Neural progenitor cell (in vitro differentiated cells): ENCODE measurements at places on chromosomes 2 and 18. TPM values are rescaled to one million over a fixed set of nuclear protein-coding genes. Genes with fewer than 3 reads are reported as not detected.

GRCh38 chr2:158732573-158733429 is 62.3 kb upstream of the DAPL1 start:
- no peaks in the 10 kb centered on the region for H3K27me3 ChIP-seq
- no peak overlapping the region for H3K27ac ChIP-seq
- H3K36me3 ChIP-seq, result no peaks in the 10 kb centered on the region
- no peaks in the 10 kb centered on the region for H3K4me1 ChIP-seq

- no peaks in the 10 kb centered on the region for H3K36me3 ChIP-seq
- no peaks in the 10 kb centered on the region for H3K27me3 ChIP-seq
- no peak overlapping the region for H3K4me3 ChIP-seq
- no peak overlapping the region for H3K27ac ChIP-seq
- peak; percentile 21 for DNase-seq
- peaks cover 6% of the 10 kb centered on the region for H3K4me1 ChIP-seq
Observed at GRCh38 chr2:204051476-204051875, 114.9 kb downstream of the ICOS start.

Gene CYBRD1
- 5.8 and 11.1 TPM in 2 replicates for total RNA-seq

Gene B3GNT2
- total RNA-seq, result 51.9 and 73.2 TPM in 2 replicates
